ENCODE measurements at places on chromosomes 16 and 17.

GRCh38 chr16:68369168-68369567 lies 58.3 kb downstream of the PRMT7 start:
- DNase-seq, result no peak

DNA sequence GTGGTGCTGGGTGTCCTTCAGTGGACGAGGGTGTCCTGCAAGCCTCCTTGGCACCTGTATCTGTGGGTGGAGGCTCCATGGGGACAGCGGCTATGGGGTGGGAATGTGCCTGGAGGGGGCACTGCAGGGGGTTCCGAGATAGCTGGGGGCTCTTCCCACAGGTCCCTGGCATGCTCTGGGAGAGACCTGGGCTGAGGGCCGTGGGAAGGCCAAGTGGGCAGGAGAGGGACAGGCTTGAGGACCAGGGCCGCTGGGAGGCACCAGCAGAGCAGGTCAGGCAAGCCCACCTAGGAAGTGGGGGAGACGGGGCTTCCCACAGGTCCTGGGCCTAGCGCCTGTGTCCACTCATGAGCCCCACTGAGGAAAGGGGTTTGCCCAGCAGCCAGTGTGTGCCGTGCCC lies 9.7 kb downstream of the LRRC75A start:
- DNase-seq, result no peak

- no peak for DNase-seq
Measured at GRCh38 chr17:17111401-17112393, 69.4 kb downstream of the MPRIP start.

DNA sequence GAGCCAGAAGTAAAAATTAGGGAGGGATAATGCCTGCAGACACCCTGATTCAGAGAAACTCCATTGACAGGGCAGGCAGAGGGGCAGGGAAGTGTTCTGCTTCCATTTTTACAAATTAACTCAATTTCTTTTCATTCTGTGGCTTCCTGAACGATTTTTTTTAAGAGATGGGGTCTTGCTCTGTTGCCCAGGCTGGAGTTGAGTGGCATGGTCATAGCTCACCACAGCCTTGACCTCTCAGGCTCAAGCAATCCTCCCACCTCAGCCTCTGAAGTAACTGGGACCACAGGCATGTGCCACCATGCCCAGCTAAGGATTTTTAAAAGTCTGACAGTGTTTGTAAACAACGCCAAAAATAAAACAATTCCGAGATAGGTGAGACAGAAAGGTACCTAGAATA lies 99.8 kb downstream of the SMG6 start:
- no peak for DNase-seq

DNA sequence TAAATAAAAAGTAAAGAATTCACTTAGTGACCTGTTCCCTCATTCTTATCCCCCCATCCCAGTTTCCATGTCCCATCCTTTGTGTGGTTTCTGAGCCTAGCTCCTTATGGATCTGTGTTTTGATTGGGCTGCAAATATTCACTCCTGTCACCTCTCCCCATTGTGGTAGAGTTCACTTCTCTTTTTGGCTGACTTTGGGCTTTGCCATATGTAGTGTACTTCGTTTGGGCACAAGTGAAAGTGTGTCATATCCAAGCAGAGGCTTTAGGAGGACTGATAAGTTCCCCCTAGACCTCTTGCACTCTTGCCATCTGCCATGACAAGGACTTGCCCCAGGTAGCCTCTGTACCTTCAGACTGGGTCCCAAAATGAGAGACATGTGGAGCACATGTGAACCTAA lies 13.0 kb upstream of the DHRS7B start:
- no peak for DNase-seq

DNA sequence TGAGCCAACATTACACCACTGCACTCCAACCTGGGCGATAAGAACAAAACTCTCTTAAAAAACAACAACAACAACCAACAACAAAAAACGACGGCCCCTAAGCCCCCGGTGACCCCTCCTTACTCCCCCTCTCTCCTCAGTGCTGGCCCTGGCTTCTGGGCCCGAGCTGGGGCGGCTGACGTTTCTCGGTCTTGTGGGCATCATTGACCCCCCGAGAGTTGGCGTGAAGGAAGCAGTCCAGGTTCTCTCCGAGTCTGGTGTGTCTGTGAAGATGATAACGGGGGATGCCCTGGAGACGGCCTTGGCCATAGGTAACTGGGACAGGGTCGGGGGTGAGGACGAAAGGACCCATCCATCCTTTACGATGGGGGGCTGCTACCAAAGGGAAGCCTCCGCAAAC lies 52.7 kb downstream of the MEAK7 start:
- DNase-seq, result no peak

DNA sequence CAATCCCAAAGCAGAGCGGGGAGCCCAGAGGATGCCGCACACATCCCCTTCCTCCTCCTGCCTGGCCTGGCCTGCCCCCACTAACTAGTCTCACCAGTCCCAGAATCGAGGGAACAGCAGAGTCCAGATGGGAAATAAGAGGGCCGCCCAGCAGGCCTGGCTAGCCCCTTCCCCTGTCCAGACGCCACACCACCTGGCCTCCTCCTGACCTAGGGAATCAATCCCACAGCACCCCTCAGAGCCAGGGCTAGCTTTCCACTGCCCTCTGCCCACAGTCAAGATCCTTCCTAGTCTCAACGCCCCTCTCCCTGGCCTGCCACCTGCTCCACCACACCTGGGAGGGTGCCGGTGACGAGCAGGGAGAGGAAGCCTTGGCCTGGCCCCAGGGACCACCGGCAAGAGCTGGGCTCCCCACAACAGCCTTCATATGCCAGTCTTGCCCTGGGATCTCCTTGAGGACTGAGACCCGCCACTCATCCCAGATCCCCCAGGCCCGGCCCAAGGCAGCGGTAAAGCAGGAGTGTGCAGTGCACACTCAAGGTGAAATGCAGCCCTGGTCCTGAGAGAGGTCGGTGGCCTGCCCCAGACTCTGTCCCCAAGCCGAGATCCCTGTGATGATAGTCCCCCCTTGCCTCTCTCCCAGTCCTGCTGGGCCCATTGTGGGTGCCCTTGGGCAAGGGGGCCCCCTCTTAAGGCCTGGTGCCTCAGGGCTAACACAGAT lies 27.9 kb downstream of the KATNB1 start:
- DNase-seq, result no peak

GRCh38 chr17:30238003-30238344 lies 2.5 kb upstream of the SLC6A4 start:
- DNase-seq, result no peak

DNA sequence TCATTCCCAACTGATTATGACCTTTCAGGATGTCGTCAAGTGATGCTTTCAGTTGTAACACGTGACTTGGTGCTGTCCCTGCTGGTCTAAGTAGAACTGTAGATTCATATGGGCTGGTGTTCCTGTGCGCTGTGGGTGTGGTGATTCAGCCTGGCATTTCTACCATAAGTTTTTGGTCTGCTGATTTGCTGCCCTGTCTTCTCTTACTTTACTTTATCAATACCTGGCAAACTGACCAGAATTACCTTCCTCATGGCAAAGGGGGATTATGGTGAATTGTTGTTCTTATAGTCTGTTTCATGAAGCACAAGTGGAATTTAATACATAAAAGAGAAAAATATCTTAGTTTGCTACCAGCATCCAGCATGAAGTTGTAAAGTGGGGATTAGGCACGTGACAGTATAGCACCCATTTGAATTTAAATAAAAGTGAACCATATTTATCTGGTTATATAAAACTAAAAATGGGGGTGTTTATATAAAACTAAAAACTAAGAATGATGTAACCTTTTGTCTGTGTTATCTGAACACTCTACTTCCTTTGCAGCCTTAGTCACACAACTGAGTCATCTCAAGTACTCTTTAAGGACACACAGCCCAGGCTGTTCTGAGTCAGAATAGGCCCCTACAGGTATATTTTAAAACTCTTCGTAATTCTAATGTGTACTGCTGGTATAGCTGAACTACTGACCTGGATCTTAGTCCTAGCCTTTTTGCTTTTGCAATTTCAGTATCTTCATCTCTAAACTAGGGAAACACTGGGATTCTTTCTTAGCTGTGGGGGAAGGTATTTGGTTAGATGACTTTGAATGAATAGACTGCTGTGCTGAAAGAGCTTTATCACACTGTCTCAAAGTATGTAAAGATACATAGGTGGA lies 28.3 kb downstream of the TTC19 start:
- DNase-seq, result no peak

- DNase-seq, result no peak
Measured at GRCh38 chr17:69551212-69552010, 136.9 kb downstream of the MAP2K6 start.

DNA sequence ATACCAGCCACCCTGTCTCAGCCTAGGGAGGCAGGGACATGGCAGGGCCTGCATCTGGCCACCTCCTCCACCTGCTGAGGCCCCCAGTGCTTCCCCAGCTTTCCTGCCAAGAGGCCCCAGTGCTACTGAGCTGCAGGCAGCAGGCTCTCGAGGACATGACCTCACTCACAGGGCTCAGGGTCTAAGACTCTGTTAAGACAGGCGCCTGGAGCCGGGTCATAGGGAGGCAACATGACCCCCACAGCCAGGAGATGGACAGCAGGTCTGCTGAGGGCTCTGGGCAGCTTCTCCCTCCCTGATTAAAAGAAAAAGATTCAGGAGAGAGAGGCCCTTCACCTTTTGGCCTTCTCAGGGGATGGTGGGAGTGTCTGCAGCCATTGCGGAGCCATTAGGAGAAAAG lies 23.2 kb upstream of the FASN start:
- DNase-seq, result no peak

- DNase-seq, result no peak
Measured at GRCh38 chr17:75752802-75753513, 12.0 kb downstream of the GALK1 start.

DNA sequence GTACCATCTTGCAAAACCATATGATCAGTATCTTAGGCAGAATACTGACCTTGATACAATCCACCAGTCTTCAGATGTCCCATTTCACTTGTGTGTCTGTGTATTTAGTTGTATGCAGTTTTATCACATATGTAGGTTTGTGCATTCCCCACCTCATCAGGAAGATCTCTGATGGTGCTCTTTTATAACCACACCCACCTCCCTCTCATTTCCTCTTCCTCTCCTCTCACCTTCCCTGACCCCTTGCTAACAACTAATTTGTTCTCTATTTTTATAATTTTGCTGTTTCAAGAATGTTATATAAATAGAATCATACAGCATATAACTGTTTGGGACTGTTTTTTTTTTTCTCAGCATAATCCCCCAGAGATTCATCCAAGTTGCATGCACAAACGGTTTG lies 52.0 kb upstream of the ACSM2B start:
- no peak for DNase-seq

GRCh38 chr17:81813371-81813684 lies 9.4 kb downstream of the GCGR start:
- DNase-seq, result no peak

GRCh38 chr17:29699283-29699682 lies 76.6 kb upstream of the CORO6 start:
- no peak for DNase-seq

- no peak for DNase-seq
Measured at GRCh38 chr17:44932787-44933097, 14.8 kb downstream of the KIF18B start.

GRCh38 chr16:661184-661821 lies 6.6 kb upstream of the RHOT2 start:
- no peak for DNase-seq

GRCh38 chr17:28511858-28512461 lies 5.8 kb downstream of the FOXN1 start:
- DNase-seq, result no peak

GRCh38 chr16:15770512-15770911 lies 86.3 kb downstream of the MYH11 start:
- no peak for DNase-seq

DNA sequence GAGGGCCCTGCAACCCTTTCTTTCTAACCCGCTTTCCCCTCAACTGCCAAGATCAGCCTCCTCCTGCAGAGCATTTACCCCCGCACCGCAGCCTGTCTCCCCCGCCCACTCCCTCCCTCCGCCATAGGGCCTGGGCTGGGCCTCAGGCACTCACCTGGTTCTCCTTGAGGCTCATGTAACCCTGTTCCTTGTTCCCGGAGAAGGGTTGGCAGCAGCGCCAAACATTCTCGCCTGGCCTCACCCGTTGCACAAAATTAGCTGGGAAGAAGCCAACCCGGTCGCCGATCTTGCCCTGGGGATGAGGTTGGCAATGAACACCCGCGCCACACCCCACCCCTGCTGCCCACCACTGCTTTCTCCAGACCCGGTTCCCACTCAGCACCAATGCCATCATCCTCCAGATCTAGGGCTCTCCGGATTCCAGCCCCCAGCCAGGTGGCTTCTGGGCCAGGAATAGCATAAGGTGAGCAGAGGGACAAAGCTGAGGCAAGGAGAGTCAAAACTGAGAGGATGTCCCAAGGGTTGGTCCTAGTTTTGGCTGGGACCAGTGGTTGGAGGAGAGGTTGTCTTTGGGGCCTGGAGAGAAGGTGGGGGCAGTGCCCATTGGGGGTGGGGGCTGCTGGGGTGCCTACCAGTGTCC lies 12.8 kb downstream of the STAC2 start:
- no peak for DNase-seq

- DNase-seq, result no peak
Measured at GRCh38 chr16:50685462-50686063, 4.5 kb upstream of the SNX20 start.

DNA sequence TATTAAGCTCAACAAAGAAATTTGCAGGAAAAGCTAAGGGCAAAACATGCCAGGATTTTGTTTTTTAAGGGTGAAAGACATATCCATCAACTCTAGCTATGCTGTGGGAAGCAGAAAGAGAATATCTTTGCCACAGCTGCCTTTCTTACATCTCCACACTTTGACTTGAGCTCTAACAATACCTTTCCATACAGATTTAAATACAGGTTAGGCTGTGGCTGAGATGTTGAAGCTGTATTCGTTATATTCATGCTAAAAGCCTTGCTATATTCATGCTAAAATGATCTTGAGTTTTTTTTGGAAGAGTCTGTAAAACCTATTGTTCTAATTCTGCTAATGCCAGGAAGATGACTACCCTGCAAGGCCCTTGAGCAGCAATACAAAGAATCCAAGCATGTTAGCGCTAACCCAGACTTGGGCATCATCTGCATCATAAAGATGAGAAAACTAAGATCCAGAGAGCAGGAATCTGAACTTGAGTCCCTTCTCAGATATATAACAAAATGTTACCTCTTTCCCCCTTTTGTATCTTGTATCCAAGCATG lies 204.8 kb upstream of the C17orf78 start:
- no peak for DNase-seq

DNA sequence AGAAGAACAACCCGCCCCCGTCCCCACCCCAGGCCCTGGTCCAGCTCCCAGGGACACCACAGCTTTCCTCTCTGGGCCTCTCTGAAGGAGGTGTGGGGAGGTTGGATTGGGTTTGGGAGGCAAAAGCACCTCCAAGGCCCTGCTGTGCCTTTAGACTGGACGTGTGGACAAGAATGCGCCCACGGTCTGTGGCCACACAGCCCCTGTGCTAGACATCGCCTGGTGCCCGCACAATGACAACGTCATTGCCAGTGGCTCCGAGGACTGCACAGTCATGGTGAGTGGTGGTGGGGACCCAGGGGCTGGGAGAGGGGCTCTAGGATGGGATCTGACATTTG lies 3.0 kb downstream of the CORO1A start:
- DNase-seq, result no peak
